Activated naive CD4-positive, alpha-beta T cell treated with anti-CD3 and anti-CD28 coated beads, Interleukin-2, amount 50 U/mL, for 72 hours (primary cell): ENCODE measurements at places on chromosomes 2 and 18.

- DNase-seq = peak; percentile 54
Observed at GRCh38 chr2:29014811-29015421, 33.8 kb downstream of the TOGARAM2 start.

- no peak for DNase-seq
Observed at GRCh38 chr2:59938181-59938580, 615.3 kb downstream of the BCL11A start.

DNA sequence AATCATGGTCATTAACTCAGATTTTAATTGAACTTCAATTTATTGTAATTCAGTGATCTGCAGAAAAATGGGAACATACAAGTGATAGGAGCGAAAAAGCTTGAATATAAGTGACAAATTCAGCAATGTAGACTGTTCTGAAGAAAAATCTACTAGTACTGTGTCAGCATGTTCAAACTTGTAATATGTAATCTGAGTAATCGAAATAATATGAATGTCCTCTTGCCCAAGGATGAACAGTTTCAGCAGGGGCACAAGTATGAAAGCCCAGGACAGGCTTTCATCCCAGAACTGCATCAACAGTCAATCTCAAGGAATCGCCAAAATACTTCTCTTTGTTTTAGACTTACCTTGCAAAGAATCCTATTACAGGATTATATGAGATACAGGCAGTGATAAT is 1110.5 kb downstream of the LRP1B start:
- no peak for DNase-seq

DNA sequence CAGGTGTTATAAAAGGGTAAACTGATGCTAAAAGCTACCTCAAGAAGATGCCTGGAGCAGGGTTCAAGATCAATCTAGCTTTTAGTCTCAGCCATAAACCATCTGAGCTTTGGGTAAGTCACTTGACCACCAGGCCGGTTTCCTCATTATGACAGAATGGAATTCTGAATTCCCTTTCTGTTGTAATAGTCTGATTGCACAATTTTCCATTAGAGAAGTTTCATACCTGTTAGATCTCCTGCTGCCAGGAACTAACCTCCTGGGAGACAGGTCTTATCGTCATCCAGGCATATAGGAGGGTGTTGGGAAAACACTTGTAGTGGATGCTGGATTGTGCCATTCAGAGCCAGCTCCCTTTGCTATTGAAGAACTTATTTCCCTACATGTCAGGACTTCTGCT is 272.5 kb downstream of the TDRD15 start:
- DNase-seq = no peak

GRCh38 chr2:70928366-70928765 is 7.3 kb upstream of the ATP6V1B1 start:
- DNase-seq = no peak

DNA sequence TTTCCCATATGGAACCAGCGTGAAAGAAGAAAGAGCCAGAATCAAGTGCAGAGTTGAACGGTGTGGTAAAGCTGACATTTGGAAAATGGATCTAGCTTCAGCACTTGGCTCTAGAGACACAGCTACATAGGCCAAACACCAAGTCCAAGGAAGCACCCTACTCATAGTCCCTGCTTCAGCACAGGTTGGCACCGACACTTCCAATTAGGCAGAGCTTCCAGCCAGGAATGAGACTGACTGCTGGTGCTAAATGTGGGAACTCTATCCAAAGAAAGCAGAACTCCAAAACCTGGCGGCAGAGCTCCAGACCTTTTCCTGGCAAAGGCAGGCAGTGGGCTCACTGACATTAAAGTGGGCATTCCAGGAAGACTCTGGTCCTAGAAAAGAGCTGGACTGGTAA is 125.4 kb upstream of the CTNNA2 start:
- no peak for DNase-seq

DNA sequence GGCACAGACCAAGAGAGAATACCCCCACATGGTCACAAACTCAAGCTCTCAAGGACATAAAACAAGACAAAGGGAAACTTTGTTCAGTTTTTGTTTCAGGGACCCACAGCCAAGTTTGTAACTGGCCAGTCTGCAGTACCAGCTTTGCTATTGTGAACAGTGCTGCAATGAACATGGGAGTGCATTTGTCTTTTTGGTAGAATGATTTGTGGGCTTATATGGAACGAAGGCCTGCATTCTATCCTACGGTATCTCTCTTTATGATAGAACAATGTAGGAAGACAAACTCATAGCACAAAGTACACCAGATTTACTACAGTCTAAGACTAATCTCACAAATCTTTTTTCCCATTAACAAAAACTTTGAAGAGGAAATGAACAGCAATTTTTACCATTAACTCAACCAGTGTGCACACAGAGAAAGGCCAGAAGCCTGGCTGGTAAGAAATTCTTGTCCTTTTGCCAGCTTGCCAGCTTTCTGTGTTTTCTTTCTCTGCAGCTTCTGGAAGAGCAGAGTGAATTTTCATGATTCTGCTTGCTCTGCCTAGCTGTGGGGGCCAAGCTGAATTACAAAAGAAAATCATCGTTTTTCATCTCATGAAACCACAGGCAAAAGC is 37.1 kb upstream of the FEZ2 start:
- DNase-seq = no peak

GRCh38 chr2:31859959-31860358 is 150.8 kb downstream of the MEMO1 start:
- no peak for DNase-seq

DNA sequence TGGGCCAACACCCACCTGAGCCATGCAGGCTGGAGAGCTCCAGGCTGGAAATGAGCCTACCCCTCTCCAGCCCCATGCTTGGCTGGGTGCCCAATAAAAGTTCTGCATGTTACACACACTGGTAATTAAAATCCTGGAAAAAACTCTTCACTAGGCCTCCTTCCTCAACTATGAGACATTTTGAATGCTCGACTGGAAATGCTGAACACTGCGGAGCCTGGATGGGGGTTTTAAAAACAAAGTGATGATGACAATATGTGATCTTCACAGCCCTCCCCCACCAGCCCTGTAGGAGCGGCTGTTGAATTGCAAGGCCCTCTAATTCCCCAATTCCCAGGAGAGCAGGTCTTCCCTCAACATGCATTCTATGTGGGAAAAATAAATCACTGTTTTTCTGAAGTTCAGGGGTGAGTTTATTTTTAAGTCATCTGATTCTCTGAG is 179.2 kb downstream of the TTC32 start:
- no peak for DNase-seq

DNA sequence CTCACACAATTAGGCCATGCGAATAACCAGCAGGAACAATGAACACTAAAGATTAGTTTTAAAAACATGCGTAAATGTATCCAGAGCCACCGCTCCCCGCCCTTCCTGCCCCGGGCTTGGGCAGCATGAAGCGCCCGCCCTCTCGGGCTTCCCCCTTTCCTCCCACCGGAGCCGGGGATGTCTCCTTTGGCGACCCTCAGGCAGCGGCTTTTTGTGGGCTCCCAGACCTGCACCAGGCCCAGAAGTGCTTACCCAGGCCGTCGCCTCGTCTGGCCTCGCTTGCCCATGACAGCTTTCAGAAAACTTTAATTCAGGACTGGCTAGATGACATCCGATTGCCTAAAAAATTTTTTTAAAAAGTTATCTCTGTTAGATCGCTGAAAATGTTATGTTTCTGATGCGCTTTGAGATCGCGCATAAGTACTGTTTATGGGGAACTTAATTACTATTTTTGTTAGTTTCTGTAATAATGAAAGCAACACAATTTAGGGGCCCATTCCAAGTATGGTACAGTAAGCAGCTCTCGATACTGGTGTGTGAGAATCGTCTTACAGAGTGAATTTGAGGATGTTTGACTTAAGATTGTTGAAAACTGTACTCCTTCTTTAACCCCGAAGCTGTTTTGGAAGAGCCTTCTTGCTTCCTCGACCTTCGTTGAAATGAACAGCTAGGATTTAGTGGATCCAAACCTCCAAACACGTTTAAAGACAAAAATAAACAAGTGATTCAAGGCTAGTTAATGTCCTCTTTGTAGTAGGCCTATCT is 1.1 kb downstream of the MAP3K20 start:
- DNase-seq = no peak

GRCh38 chr18:79922971-79923411 is 28.5 kb downstream of the SLC66A2 start:
- peak; percentile 4 for DNase-seq

DNA sequence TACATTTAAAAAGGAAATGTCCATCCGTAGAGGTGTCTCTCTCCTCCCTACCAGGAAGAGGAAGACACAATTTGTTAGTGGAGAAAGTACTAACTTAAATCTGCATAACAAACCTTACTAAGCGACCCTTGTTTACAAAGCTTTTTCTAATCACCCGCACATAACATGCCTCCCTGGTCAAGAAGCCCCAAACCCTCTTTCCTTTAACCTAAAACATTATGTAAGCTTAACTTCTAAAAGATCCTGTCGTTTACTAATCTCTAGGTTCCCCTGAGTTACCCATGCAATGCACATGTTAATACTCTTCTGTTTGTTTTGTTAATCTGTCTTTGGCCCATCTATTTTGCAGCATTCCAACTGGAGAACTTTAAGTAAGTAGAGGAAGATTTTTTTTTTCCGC is 630.3 kb upstream of the NRXN1 start:
- DNase-seq = no peak

GRCh38 chr2:95052804-95053479 is 27.4 kb downstream of the MAL start:
- DNase-seq = no peak

DNA sequence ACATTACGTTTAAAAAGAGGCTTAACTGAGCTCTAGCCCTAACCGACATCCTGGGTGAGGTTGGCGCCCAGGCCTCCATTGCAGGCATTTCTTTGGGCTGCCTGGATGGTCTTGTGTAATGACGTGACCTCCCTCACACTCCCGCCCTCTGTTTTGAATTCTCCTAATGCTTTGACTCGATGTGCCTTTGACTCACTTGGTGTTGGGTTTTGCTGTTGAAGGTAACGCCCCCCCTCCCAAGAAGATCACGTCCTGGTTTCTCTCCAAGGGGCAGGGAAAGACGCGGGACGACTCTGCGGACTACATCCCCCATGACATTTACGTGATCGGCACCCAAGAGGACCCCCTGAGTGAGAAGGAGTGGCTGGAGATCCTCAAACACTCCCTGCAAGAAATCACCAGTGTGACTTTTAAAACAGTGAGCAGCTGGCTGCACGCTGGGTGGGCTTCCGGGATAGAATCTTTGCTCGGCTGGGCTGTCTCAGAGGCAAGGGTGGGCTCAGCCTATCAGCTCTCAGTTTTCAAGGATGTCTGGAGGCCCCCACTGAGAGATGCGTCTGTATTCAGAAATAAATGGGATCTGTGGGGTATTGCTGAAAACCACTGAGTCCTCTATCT is 87.9 kb upstream of the ATG16L1 start:
- no peak for DNase-seq

DNA sequence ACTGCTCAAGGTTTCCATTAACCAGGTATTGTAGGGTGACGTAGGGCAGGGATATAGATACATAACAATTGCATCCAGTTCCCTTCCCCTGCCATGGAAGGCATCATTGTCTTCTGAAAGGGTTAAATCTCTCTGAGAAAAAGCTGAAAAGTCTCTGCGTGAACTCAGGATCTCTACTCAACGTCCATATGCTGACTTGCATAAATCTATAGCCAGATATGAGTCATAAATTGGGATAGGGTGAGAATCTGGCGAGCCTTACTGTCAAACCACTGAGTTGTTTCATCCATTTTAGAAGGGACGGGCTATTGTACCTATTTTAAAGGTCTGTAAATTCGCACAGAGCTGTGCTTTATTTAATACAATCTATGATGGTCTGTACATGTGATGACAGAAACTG is 258.3 kb downstream of the L3MBTL4 start:
- no peak for DNase-seq

- DNase-seq = no peak
Observed at GRCh38 chr2:118835746-118836410, 11.6 kb downstream of the EN1 start.

DNA sequence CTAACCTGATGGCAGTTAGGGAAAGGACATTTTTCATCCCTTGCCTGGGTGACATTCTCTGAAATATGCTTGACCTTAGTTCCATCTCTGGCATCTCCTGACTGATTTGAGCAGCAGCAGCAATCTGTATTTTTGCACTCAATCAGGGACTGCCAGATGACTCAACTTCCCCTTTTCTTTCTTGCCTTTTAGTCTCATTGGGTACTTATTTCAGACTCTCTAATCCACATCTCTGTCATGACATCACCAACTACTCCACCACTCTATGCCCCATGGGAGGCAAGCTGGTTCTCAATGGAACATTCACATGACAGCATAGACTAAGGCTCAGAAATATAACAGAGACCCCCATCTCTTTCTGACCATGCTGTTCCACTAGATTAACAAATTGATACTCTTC is 254.2 kb downstream of the RIT2 start:
- no peak for DNase-seq

- DNase-seq = no peak
Observed at GRCh38 chr18:25446972-25447371, 95.0 kb upstream of the ZNF521 start.

- DNase-seq = no peak
Observed at GRCh38 chr18:47283476-47283875, 32.0 kb upstream of the SKOR2 start.

GRCh38 chr18:59481436-59481835 is 122.4 kb upstream of the LMAN1 start:
- DNase-seq = no peak

- peak; percentile 19 for DNase-seq
Observed at GRCh38 chr2:222424729-222425671, 657 bp downstream of the SGPP2 start.

DNA sequence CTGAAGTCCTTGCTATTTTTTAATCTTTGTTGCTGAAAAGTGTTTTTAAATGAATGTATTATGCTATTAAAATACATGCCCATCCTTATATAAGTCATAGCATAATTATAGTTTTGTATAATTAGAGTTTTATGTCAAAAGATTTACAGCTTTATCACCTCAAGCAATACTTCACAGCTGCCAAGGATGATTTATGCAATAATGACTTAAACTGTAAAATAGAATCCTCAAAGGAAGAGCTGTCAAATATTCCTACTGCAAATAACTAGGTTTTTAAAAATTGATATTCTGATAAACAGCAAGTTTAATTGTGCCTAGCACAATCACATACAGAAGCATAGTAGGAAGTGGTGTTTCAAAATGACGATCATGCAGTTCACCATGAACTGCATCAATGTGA is 5.2 kb downstream of the KCNH7 start:
- no peak for DNase-seq

- no peak for DNase-seq
Observed at GRCh38 chr2:195543063-195543462, 114.0 kb upstream of the SLC39A10 start.

DNA sequence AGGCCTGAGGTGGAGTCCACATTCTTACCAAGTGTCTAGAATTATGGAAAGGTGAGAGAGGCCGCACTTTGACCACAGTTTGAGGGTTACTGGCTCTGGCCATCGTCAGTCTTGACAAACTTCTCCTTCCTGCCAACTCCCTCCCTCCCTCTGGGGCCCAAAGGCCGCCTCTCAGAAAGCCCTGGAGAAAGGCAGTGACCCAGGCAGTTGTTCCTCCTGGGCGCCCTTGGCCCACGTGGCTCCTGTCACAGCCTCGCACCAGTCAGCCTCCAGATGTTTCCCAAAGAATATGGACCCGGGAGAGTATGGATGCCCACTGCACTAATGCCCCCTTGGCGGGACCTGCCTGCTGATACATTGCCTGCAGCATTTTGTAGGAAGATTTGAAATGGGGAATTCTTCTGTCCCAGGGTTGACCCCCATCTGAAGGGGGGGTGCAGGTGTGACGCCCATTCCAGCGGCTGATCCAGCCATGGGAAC is 61.7 kb downstream of the ASB1 start:
- no peak for DNase-seq

- DNase-seq = no peak
Observed at GRCh38 chr2:42906111-42906556, 113.8 kb upstream of the HAAO start.
